ENCODE measurements at places on chromosomes 1 and 21.

DNA sequence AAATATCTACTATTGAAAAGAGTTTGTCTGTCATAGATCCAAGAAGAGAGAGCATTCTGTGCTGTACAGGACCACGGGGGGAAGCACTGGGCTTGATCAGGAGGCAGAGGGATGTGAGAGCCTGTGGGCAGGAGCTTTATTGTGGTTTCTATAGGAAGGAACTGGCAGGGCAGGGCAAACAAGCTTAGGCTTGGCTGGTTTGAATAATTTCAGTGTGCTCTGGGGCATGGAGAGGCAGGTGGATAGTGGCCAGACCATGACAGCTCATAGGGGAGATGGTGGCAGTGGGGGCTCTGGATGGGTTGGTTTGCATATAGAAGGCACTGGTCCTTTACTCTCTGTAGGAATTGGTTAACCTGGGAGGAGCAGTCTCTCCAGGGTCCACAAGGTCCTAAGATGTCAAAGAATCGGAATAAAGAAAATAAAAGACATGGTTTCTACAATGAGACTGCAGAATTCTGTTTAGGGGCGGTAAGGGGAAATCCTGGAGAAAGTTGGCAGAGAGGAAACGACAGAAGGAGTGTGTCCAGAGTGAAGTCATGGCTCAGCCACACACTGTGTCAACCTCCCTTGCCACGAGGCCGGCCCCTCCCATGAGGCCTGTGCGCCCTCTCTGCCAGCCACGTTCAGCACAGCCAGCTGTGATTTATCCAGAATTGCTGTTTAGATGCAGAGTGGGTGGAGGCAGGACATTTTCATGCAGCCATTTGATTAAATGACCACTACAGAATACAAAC lies 81.7 kb upstream of the PGBD5 start:
- DNase-seq: peak; percentile 75

- no peak for DNase-seq
Observed at GRCh38 chr1:116448785-116449385, 75.8 kb downstream of the ATP1A1 start.

- DNase-seq: no peak
Observed at GRCh38 chr1:236099355-236099974, 34.6 kb upstream of the NID1 start.

DNA sequence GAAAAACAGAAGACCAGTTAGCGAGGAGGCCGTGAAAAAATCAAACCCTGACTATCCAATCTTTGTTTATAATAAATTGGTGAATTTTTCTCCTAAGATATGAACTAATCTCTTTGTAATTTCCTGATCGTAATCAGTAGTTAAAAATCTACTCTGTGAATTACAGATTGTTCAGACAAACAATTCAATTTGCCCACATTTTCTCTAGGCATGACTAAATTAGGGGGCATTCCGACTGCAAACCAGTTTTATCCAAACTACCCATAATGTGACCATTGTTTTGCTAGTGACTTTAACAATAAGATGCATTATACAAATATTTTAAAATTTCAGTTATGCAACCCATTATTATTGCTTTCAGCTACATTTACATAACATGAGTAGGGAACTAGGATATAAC lies 546.9 kb upstream of the ADAMTS5 start:
- no peak for DNase-seq

DNA sequence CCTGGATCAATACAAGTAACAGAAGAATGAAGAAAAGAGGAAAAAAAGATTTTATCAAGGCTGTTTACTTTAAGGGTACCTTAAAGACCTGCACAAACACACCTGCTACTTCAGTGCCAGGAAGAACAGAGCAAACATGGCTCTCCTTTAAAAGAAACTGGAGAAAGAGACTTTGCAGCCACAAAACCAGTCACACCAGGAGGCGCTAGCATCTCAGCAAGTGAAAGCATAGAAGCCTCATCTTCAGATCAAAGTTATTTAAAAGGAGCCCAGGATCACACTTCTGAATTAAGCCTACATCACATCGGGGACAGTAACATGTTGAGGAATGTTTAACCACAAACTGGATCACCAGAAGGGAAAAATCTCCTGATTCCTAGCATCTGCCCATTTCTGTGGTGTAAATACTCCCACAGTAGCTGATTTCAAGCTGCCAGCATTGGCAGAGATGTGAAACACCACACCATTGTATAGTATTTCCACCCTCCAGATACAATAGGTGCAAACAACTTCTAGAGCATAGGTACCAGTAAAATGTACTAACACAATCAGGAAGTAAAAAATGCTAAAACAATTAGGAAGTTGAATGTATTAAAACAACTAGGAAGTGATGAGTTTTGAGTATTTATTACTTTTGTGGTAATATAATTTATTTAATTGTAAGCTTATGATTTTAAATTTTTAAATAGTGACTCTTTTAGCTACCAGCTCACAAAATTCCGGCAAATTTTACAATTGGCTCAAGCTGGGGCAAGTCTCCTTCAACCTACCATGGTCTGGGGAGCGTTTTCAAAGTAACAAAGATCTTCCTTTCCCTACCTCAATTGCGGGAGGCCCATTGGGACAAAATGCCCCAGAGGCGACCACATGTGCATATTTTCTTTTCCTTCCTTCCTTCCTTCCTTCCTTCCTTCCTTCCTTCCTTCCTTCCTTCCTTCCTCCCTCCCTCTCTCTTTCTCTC lies 105.3 kb upstream of the CLDN14 start:
- no peak for DNase-seq

- DNase-seq: no peak
Observed at GRCh38 chr1:88799491-88799890, 91.9 kb downstream of the GTF2B start.

- no peak for DNase-seq
Observed at GRCh38 chr1:208280681-208281450, 36.7 kb upstream of the PLXNA2 start.

DNA sequence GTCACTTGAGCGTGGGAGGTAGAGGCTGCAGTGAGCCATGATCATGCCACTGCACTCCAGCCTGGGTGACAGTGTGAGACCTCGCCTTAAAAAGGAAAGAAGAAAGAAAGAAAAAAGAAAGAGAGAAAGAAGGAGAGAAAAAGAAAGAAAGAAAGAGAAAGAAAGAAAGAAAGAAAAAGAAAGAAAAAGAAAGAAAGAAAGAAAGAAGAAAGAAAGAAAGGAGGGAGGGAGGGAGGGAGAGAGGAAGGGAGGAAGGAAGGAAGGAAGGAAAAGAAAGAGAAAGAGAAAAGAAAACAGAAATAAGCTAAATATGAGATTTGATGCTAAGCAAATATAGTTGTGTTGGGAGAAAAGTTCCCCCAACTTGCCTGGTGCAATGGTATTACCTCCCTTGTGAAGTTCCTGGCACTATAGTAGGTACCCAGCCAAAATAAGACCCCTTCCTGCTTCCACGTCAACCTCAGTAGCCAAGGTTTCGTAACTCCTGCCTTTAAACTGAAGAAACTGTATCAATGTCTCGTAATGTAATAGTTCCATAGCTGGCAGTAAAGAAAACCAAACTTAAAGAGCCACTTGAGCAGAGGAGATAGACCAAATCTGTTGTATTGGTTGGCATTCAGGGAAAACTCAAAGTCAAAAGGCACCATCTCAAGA lies 88.1 kb upstream of the HNRNPU start:
- DNase-seq: no peak

DNA sequence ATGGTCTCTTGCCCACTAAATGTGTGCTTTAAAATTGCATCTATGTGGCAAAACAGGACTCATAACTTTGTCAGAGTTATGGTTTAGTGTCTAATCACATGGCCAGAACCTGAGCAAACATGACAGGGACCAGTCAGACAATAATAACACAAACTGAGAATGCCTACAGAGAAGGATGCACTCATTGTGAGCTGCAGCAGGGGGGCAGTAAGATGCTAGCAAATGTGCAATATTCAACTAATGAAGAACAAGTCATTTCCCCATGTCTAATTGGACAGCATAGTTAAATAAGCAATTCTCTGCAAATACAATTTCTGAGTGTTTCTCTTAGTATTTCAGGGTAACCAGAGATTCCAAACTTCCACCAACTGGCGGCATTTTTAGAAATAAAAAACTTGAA lies 30.8 kb downstream of the SPAG17 start:
- peak; percentile 16 for DNase-seq

DNA sequence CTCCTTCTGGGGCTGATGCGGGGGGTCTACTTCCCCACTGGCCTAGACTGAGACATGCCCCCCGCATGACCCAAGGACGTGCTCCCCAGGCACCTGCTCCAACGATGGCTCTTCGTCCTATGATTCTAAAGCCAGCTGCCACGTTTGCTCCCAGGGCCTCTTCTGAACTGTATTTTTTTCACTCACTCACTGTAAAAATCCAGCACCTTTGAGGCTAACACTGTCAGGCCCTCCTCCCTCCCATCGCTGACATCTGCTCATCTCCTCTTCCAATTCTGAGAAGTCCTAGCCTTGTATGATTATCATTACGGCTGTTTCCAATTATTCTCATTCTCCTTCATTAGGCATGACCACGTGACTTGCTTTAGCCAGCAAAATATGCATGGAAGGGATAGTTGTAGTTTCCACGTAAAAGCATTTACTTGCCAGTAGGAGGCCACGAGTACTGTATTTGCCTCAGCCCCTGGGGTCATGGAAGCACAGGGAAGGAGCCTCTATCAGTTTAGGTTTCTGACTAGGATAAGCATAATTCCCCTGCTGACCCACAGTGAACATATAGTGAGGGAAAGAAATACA lies 19.1 kb upstream of the EDN2 start:
- no peak for DNase-seq

DNA sequence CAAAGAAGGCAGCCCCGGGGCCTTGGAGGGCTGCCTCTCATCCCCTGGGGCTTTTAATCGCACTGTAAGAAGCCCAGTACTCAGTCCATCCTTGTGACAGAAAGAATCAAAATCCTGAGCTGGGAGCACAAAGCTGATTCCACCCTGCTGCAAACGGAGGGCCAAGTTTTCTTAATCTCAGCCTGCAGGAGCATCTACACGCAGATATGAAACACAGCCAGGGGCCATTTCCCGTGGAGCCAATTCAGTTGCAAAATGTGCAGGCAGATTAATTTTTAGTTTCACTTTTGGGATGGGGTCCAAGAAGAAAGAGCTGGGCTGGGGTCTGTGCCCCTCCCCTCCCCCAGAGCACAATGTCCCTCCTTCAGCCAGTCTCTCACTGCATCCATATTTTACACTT lies 4.4 kb downstream of the LYPD8 start:
- no peak for DNase-seq

GRCh38 chr21:43819511-43820405 lies 30.4 kb downstream of the RRP1 start:
- DNase-seq: no peak

DNA sequence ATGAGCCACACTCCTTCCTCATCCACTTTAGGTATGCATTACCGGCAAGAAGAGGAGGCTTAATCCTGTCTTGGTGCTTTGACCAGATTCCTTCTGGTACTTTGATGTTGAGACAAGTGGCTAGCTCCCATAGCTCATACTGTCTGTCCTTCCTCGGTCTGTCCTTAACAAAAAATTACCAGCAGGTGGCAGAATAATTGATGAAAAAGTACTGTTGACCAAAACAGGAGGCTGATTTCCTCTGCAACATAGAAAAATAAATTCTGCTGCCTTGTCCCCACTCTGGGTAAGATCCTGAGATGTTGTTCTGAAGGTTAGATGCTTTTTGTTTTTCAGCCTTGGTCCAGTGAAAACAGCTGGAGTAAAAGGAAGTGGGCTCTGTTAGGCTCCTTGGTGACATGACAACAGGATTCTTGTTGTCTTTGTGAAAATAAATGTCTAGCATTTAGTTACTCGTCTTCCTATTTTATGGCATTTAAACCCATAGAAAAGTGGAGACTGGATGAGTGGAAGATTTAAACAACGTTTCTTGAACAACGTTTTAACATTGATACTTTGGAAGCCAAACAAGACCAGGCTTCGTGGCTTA lies 11.2 kb upstream of the HJV start:
- peak; percentile 19 for DNase-seq

- peak; percentile 97 for DNase-seq
Observed at GRCh38 chr1:79982211-79982610, 975.7 kb upstream of the ADGRL4 start.

GRCh38 chr1:158227904-158228623 lies 26.2 kb upstream of the CD1A start:
- DNase-seq: no peak

DNA sequence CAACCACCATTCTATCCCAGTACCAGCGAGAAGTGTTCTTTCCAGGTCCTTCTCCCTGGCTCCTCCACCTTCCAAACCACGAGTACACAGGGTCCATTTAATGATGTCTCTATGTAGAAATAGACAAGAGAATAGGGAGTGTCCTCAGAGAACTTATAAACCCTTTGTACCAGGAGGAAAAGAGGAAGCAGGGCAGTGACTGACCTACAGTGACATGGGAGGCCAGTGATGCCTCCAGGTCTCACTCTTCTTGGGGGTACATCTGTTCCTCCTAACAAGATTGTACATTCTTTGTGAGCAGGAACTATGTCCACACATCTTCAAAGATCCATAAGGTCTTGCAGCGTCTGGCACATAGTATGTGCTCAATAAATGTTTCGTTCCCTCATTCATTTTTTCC lies 18.7 kb upstream of the FMOD start:
- no peak for DNase-seq

DNA sequence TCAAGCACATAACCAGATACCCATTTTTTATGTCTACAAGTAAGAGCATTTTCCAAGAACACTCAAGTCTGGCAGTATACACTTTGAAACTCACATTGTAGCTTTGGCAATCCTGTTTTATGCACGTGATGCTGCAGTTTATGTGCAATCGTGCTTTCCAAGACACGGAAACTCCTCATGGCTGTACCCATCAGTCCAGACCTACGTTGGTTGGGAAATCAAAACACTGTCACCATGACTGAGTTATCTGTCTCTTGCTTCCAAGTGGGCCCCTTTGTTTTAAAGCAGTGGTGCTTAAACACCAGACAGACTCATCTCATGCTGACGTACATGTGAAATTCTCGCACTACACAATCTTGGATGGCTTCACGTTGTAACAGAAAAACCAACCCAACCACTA lies 192.8 kb downstream of the LTN1 start:
- DNase-seq: no peak

DNA sequence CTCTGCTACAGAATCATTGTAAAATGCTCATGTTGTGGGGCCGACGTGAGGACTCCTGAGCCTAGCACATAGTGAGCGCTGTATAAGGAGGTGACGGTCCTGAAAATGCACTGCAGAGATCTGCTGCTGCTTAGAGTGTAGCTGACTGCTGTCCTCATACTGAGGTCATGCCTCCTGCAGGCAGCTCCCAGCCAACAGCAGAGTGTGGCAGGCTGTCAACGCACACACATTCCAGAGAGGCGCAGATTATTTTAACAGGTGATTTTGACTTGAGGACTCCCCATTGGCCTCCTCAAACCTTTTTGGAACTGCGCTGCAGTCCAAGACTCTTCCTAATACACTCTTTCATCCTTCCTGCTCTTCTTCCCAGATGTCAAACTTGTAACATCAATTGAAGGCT lies 119.8 kb upstream of the KCNJ6 start:
- DNase-seq: no peak

- no peak for DNase-seq
Observed at GRCh38 chr1:38006008-38006828, 904 bp upstream of the FHL3 start.

GRCh38 chr1:159921251-159921650 lies 4.1 kb downstream of the TAGLN2 start:
- DNase-seq: no peak

- no peak for DNase-seq
Observed at GRCh38 chr21:33861125-33861524, 54.5 kb downstream of the ATP5PO start.

GRCh38 chr1:10237157-10237539 lies 26.8 kb downstream of the KIF1B start:
- DNase-seq: no peak
